ENCODE measurements at places on chromosomes 5 and 9.

GRCh38 chr5:152136321-152136720 is 211.7 kb upstream of the GLRA1 start:
- DNase-seq = no peak

DNA sequence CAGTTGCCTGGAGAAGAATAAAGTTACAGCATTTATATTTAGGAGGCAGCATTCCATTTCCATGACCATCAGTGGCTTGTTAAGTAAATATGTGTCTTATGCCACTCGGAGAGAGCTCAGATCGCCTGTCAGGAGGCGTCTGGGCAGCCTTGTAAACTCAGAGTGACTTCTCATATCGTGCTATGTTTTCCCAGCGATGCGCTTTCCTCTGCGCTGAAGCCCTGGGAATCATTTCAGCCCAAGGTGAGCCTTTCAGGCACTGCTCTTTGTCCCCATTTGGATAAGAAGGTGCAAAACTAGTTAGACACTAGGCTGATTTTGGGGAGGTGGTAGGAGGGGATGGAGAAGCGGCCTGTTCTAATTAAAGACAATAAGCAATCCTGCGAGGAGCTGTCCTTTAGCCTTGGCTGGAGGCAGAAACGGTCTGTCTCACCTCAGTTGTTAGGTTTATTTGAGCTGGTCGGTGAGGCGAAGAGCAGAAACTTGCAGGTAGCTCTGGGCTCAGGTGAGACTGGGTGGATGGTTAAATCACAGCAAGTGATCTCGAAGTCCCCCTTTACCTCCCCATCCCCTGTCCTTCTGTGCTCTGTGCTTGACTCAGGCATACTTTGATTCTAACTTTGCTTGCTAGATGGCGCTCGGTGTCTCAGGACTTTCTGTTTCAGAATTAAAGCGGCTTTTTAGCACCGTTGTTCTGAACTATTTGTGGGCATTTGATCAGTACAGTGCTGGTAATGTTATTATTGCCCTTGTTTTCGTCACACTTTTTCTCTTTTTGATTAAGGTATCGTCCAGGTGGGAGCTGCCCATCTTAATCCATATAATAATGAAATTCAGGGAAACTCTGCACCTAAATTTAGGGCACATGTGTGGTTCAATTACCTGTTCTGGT is 24.6 kb downstream of the NR2F1 start:
- no peak for DNase-seq

DNA sequence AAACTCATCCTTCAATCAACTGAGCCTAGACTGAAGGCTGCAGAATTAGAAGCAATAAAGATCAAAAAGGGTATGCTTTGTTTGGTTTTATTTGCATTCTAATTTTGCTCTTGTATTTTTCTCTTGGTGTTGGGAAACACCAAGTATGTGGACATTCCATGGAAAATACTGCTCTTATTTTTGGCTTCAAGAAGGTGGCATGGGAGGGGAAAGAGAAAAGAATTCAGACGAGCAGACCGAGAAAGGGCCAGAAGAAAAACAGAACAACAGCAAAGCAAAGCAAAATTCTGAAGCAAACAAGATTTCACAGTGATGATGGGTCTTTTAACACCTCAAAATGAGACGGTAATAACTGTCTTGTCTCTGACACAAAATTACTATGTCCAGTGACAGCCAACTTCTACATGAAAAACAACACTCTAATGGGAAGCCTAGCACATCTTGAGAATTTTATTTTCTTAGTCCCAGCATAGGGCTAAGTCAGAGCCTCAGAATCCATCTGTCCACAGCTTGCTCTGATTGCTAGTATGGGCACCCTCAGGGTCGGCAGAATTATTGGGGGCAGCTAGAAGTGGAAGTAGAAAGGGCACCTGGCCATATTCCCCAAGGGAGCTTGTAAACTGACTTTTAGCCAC is 26.8 kb downstream of the FREM1 start:
- no peak for DNase-seq

GRCh38 chr5:40776658-40776977 is 20.9 kb upstream of the TTC33 start:
- DNase-seq = no peak

- no peak for DNase-seq
These were observed 155.8 kb upstream of the ZNF608 start for GRCh38 chr5:124902097-124902821.

DNA sequence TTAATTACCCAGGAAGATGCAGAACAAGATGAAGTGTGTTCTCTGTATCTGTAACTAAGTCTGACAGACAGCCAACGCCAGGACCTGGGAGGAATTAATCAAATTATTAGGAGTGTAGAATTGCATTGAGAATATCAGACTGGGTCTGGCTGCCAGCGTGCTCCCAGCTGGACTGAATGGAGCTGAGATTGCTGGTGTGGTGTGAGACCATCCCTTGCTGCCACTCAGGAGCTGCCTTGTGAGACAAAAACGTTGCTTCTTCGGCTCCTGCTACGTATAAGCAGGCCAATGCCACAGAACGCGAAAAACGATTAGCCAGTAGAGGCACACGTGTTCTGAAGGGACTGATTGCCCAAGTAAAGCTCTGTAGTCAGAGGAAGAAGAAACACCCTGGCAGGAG is 66.8 kb downstream of the AMBP start:
- no peak for DNase-seq
